Activated naive CD4-positive, alpha-beta T cell treated with anti-CD3 and anti-CD28 coated beads for 36 hours (primary cell): ENCODE measurements at places on chromosomes 1 and 21.

DNA sequence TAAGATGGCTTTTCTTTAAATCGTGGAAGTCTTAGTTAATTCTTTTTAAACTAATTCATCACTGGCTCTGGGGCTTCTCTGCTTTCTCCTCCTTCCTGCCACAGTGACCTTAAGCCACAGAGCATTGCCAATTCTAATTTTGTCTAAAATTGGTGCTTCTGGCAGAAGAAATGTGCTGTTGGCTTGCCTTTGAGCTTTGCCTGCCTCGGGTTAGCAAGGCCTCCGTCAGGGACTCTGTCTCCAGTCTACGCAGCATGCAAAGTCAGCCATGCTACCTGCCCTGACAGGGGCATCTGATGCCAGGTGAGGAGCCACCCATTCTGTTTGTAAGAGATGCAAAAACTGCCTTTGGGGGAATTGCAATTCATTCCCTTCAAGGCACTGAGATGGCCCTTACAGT lies 25.2 kb downstream of the CLDN14 start:
- no peak for DNase-seq

DNA sequence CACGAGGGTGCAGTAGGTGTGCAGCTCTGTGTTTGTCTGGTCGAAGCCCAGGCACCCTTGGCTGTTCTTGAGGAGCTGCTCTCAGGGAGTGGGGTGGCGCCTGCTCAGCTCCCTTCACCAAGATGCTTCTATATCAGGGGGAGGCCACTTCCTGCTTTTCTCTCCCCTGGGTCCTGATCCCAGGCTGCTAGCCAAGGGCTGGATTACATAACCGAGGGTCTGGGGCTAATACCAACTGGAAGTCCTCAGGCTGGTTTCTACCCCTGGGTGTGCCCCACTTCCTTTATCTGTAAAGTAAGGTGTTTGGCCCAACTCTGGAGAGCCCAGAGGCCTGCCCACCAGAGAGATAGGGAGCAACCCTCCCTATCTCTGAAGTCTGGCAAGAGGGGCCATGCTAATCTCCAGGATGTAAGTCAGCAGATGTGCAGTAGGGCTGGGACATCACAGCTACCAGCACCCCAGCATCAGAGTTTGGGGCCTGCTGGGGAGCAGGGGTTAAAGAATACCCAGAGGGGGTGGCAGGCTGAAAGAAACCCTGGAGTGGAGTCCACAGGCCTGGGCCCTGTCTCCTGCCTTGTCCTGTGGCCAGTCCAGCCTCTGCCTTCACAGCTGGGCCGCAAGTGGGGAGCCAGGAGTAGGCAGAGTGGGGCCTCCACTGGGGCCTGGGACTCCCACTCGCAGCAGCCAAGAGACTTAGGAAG lies 2.1 kb downstream of the SELENBP1 start:
- no peak for DNase-seq

GRCh38 chr1:154154534-154155191 lies at the start of gene NUP210L:
TSS of gene NUP210L (minus strand) at chr1:154155073.
- DNase-seq, result no peak

DNA sequence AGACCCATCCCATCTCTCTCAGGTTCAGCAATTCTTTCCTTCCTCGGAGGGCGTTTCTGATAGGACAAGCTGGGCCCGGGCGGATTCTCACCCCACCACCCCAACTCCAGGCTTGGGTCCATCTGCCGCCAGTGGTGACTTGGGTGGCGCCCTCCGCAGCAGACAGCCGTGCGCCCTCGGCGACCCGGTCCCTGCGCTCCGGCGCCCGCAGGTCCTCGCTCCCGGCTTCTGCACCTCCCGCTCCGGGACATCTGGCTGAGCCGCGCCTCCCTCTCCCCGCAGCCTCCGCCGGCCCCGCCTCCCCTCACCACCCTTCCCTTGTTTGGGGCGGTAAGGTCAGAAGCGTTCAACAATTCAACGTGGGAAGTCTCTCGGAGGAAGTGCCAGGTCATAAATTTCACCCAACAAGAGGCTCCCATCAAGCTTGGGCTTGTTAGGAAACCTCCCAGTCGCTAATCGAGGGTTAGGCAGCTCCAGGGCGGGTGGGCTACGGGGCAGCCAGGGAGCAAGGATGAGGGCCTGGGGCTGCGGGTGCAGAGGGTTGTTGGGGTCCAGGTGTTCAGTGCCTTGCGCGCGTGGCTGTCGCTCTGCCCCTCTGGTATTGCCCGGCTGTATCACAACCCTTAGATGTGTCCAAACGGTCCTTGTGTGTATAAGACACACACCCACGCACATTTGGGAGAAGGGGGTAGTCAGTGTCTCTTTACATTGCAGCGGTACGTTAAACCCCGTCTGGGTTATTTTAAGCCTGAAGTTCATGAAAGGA lies 39.8 kb downstream of the OLIG1 start:
- DNase-seq, result peak; percentile 56

GRCh38 chr1:235229868-235230267 lies 68.8 kb upstream of the RBM34 start:
- DNase-seq, result no peak

DNA sequence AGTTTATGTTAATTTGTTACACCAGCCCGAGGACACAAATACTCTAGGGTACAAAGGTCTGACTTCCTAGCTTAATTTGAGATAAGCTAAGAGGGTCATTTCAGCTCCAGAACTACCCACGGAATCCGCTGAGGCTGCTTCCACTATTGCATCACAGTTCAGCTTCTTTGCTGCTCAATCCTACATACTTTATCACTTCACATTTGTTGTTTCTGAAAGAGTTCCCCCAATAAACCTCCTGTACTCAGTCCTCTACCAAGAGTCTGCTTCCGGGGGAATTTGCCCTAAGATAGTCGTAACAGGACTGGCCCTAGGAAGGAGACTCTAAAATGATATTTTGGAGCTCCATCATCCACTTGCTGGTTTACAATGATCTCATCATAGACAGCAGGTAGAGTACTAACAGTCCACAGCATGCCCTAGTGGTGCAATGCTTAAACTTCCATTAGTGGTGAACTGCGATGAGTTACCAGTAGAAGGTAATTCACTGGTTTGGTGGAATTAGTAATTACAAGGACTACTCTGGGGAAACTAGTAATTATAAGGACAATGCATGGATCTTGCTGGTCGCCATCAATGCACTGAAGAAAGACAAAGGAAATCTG lies 229.3 kb downstream of the USH2A start:
- no peak for DNase-seq

- DNase-seq, result no peak
Observed at GRCh38 chr21:43912500-43912899, 47.5 kb downstream of the AGPAT3 start.

DNA sequence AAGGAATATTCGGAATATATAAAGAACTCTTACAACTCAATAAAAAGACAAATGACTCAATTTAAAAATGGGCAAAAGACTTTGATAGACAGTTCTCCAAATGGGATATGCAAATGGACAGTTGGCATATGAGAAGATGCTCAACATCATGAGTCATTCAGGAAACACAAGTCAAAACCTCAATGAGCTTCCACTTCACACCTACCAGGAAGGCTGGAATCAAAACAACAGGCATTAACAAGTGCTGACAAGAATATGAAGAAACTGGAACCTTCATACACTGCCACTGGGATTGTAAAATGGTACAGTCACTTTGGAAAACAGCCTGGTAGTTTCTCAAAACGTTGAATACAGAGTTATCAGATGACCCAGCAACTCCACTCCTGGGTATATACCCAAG lies 17.2 kb downstream of the PGBD5 start:
- no peak for DNase-seq

DNA sequence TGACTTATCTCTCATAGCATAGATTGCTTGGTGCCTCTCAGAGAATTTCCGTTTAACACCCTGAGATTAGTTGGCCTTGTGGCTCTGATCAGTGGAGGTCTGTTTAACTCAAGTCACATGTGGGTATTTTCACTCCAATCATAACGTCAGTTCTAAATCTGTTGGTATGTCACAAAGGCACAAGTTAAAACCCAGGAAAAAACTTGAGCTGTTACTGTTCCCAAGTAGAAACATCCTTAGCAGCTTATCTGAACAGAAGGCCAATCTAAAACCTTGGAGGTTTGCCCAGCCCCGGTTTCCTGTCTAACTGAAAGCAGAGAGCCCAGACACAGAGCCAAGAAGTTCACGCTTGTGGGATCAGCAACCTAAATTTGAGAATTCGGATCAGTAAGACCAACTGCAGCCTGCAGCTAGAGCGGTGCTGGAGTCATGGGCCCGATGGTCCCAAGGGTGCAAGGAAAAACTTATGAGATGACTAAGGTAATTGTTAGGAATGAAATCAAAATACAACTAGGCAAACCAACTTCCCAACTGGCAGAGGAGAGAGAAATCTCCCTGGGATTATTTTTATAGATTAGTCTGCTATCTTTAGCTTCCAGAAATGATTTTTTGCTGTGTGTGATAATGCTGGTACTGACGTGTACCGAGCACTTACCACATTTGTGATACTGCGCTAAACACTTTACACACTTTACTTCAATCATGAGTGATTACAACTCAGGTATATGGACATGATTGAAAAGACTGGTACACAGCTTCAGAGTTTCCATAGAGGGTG lies 90.2 kb upstream of the C1orf21 start:
- DNase-seq, result no peak

- DNase-seq, result peak; percentile 19
Observed at GRCh38 chr1:110686188-110686587, 11.4 kb upstream of the KCNA3 start.

DNA sequence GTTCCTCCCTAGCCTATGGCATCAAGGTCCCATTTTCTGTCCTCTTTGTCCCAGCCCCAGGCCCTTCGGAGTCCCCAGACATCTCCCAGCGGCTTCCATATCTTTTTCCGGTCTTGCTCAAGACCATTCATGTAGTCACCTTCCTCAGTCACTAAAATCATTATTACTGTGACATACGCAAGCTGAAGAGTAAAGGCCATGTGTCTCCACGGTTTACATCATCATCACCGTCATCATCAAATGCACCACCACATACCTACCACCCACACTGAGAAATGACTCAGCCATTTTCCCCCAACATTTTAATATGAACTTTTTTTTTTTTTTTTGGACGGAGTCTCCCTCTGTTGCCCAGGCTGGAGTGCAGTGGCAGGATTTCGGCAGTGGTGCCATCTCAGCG lies 43.4 kb downstream of the FHAD1 start:
- DNase-seq, result peak; percentile 25

GRCh38 chr1:3727042-3727824 lies 25.0 kb upstream of the CCDC27 start:
- DNase-seq, result peak; percentile 23

GRCh38 chr1:195981448-195982139 lies 626.6 kb downstream of the KCNT2 start:
- no peak for DNase-seq

DNA sequence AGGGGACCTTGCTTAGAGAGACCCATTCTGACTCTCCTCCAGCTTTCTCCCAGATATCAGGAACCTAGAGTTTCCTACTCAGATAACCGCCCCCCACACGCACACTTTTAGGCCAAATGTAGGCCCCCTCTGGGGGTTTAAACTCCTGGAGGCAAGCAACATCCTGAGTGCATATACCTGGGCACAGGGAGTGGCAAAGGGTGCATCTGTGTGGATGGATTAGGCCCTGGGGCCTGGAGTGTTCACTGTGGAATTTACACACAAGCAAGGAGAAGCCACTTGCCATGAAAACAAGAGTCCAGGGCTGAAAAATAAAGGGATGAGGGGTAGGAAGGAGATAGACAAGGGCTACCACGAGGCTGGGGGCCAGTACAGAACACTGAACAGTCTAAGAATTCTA lies 343.1 kb downstream of the NTNG1 start:
- no peak for DNase-seq

DNA sequence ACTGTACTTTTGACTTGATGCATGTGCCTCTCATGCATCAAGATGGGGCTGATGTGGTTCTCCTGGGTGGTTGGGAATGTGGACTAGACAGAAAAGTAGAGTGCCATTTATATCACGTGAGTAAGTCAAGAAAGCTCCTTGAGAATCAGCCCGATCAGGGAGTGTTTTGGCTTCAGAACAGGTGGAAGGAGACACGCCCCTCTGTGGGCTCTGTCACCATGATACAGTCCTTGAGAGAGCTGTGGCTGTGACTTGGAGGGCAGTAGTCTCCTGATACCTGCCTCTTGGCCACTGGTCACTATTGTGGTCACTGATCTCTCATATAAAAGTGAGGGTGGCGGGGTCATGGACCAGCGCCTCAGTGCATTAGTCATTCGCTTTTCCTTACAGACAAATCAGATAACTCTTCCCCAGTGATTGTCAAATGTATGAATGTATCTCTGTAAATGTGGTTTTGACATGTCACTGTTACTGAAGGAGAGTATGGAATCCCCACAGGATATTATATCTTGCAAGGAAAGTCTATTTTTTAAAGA lies 8.9 kb upstream of the C4BPB start:
- no peak for DNase-seq

- no peak for DNase-seq
Observed at GRCh38 chr1:243792401-243792800, 57.6 kb downstream of the AKT3 start.

DNA sequence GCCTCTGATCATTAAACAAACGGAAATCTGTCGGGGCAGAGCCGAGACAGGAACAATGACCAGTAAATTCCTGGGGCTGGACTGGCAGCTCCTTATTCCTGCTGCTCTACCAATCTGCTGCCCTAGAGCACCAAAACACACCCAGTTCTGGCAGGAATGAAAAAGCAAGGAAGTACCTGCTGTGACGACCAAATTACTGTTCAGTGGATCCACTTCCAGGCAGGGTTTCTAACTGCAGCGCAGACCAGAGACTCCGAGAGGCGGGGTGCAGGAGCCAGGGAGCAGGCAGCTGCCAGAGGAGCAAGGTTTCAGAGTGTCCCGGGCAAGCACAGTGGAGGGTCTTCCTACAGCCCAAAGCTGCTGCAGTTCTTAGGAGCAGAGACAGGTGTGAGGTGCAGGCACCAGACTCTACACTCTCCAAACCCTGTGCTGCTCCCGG lies 32.4 kb downstream of the KANK4 start:
- no peak for DNase-seq

GRCh38 chr1:180585994-180586359 lies 27.2 kb downstream of the OVAAL start:
- DNase-seq, result no peak

- DNase-seq, result no peak
Observed at GRCh38 chr1:204033306-204033705, 39.6 kb upstream of the SOX13 start.

DNA sequence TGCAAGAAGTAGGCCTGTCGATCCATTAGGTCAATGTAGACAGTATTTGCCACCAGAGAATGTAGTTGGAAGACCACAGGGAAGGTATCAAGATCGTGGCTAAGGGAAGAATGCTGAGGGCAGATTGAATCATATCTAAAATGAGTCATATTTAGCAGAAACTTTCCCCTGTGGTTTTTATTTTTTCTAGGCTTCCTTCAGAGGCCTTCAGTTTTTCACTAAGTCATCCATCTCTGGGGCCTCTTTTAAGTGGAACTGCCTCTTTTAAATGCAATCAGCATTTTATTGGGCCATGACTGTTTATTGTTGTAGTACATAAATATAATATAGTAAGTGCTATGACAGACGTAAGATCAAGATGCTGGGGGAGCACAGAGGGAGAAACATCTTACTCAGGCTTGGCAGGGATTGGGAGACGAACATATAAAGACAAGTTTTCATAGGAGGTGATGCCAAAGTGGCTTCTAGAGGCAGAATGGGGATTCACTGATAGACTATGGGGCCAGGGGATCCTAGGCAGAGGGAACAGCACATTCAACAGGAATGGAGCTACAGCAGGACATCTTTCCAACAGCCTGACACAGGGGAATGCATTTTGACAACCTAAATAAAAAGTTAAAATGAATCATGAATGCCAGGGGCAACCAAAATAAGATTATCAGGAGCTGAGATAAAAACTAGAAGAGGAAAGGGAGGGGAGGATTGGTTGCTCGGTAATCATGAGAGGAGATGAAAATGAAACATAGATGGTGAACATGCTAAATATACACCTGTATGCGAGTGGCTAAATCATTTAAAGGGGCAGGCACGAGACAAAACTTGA lies 20.1 kb downstream of the UBE2U start:
- no peak for DNase-seq
